ENCODE measurements at places on chromosomes 2 and 18. TPM values are rescaled to one million over a fixed set of nuclear protein-coding genes. Genes with fewer than 3 reads are reported as not detected.

CFAP221 gene
- not detected for total RNA-seq

PID1 gene
- total RNA-seq, result under 0.01 TPM

LHCGR gene
- not detected for total RNA-seq

CRYGD gene
- total RNA-seq, result not detected

SCN9A gene
- 0.96 TPM for total RNA-seq

HNMT gene
- 6.2 TPM for total RNA-seq
